ENCODE measurements at places on chromosomes 7 and 10.

- no peak for DNase-seq
These were observed 145.2 kb downstream of the PKD1L1 start for GRCh38 chr7:47803025-47803424.

DNA sequence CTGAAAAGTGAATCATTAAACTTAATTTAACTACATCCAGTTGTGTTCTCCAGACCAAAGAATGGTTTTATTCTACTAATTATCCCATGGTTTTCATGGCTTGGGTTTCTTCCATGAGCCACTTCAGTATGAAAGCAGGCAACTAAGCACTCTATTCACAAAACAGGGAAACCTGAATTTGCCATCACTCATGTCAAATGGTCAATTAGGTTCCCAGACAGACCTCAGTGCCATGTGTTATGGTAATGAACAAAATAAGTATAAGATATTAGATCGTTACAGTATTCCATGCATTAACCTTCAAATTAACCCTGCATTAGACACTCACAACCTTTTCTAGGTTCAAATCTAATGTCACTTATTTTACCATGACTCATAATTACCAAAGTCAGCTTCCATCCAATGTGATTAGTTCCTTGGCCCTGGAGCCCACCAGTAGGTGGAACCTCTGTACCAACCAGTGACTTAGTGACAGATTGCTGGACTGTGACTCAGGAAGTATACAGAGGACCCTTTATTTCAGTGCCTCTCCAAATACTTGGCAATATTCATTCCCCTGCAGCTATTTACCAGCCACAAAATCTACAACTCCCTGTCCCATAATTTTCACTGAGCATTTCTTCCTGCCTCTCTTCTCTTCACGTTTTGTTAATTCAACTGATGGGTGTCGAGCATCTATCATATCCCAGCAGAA lies 1270.2 kb upstream of the SORCS1 start:
- DNase-seq: no peak

DNA sequence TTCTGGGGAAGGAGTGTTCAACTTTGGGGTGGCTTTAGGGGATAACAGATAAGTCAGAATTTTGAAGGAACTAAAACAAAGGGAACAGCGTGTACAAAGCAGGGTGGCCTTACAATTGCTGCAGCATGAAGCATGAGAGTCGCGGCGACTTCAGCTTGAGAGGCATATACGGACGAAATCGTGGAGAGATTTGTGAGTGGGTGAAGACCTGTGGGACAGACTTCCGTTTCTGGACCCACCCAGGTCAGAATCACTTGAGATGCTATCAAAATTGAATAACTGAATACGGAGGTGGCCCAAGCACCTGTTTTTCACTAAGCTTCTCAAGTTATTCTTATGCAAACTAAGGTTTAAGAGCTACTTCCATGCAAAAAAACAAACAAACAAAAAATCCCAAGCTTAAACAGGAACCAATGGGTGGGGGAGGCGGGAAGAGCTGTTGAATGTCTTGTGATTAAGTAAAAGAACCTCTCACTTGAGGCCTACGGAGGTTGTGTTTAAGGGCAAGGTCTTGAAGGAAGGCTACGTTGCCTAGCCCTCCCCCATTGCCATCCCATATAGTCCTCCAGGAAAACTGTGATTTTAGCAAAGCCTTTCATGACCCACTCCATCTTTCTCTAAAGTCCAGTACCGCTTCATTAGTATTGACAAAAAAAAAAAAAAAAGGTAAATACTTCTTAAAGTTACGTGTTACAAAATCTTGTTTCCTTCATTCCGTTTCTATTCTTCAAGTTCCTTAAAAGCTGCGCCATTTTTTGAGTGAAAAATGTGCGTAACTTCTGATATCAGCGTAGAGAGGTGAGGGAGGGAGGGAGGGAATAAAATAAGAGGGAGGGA lies 1.3 kb upstream of the TRIM24 start:
- DNase-seq: no peak

- no peak for DNase-seq
These were observed 207.6 kb upstream of the KLF14 start for GRCh38 chr7:130941322-130942210.

GRCh38 chr10:17643339-17643754 lies 604 bp upstream of the STAM start:
- no peak for DNase-seq

DNA sequence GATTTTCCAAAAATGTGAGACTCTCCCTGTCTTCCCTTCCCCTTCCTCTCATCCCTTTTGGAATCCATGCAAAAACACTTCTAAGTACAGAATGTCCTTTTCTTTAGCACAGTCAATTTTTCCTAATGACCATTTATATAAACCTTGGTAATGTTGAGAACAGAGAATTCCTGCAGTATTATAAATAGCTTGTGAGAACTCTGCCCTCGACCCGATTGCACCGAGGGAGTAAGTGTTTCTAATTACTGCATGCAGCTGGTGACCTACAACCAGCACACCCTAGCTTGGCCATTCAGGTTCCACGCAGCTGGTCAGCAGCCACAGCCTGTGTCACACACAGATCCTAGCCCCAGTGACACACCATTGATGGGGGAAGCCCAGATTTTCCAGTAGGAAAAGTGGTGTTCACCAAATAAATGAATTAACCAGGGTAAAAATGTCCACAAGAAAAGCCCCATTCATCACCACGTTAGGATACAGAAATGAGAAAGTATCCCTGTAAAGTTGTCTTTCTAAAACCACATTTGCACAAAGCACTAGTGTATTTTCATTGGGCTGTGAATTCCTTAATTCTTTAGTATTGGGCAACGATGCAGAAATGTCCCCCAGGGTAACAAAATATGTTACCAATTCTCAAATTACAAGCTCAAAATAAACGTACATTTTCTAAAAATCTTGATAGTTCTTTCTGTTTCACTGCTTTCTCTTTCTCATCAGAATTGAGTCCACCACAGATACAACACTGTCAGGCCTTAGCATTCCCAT lies 499.0 kb upstream of the KLF6 start:
- no peak for DNase-seq

- no peak for DNase-seq
These were observed 81.6 kb upstream of the SP4 start for GRCh38 chr7:21346297-21346696.

GRCh38 chr7:77537136-77537777 lies at the start of gene PTPN12:
Gene PTPN12 (plus strand): TSS chr7:77537295. CDS start chr7:77537547, 252 bp downstream.
- no peak for DNase-seq

DNA sequence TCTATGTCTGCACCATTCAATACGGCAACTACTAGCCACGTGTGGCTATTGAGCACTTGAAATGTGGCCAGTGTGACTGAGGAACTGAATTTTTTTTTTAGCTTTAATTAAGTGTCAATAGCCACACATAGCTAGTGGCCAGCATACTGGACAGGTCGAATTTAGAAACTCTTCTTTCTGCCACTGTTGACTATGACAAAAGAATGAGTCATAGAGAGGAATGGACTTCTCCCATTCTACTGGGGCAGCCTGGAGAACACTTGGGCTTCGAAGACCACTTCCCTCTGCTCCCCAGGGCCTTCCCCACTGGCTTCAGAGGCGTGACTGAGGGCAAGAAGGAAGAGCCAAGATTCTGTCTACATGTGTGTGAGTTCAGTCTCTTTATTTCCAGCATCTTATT lies 137.5 kb downstream of the SNX10 start:
- no peak for DNase-seq

DNA sequence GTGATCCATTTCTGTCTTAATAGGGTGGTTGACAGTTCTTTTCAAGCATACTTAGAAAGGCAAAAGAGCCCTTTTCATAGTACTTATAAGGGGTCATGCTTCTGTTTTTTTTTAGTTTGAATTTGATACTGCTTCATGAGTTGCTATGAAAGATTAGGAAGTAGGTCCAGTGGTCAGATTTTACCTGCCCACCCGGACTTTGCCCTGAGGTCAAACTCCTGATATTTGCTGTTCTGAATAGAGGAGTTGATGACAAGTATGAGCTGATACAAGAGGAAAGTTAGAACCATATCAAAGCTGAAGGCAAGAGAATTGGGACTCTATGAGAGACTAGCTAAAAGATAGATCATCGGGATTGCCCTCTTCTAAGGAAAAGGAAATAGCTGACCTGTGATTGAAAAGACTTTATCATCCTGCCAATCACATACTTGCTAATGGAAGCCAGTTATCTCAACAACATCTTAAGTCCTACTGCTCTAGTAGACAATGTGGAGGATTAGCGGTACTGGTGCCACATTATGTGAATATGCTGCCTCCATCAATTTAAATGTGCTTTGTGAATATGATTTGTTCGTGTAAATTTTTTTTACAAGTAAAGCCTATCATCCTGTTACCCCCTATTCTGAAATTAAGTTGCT lies 37.5 kb upstream of the CYP26C1 start:
- DNase-seq: no peak

- DNase-seq: peak; percentile 9
These were observed 461 bp upstream of the FIGNL1 start for GRCh38 chr7:50450590-50451032.

GRCh38 chr10:51405580-51406351 lies 293.6 kb downstream of the CSTF2T start:
- no peak for DNase-seq

- no peak for DNase-seq
These were observed 255.0 kb downstream of the ADK start for GRCh38 chr10:74406006-74406405.

DNA sequence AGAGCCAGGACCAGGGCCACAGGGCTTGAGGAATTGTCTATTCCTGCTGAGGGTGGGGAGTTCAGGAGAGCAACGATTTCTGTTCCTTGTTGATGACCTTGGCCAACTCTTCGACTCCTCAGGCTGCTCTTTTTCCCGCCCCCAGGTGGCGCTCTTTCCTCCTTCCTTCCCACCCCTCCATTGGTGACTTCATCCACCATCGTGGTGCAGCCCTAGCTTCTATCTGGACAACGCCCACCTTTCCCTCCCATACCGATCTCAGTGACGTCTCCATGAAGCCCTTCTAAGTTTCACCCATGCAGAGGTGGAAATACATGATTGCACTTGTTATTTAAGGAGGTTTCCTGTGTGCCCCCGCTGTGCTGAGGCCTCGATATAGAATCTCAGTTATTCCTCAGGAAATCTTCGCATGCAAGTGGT lies 22.1 kb upstream of the CARD11 start:
- peak; percentile 45 for DNase-seq

- no peak for DNase-seq
These were observed 128.3 kb upstream of the POT1 start for GRCh38 chr7:125057963-125058362.

DNA sequence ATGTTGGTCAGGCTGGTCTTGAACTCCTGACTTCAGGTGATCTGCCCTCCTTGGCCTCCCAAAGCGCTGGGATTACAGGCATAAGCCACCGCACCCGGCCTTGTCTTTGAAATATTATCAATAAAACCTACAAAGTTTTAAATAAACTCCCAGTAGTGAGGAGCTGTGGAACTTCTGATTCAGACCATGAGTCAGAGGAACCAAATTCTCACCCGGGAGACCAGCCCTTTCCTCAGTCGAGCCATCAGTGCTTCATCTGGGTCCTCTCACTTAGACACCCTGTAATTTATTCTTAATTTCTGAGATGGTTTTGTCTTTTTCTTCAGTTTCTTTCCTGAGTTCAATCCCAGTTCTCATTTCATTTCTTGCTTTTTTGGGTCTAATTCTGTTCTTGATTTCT lies 68.6 kb downstream of the DYNC2I1 start:
- DNase-seq: no peak

GRCh38 chr10:44650691-44651661 lies 260.2 kb upstream of the TMEM72 start:
- DNase-seq: no peak

GRCh38 chr7:79979437-79979836 lies 155.2 kb upstream of the GNAI1 start:
- no peak for DNase-seq

DNA sequence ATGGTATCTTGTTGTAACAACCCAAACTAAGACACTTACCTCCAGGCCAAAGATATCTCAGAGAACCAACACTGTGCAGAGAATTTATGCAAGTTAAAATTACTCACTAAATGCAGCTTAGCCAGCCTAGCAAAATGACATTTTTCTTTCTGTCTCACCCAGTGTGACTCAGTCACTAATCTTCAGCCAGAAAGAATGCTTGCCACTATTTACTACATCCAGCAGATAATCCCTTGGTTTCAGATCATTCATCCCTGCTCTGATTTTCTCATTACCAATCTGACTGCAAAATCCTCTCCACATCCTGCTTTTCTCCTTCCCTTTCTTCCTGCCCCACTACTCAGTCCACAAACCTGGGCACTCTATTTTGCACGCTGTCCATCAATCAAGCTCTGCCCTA lies 93.5 kb upstream of the NEBL start:
- DNase-seq: no peak
